Left ventricle myocardium inferior (tissue), 1 donor: ENCODE measurements at places on chromosomes 12 and 14. TPM values are rescaled to one million over a fixed set of nuclear protein-coding genes. Genes with fewer than 3 reads are reported as not detected.

GRCh38 chr12:66848967-66849366, 170.1 kb upstream of the GRIP1 start:
- DNase-seq: no peak
- no peaks in the 10 kb centered on the region for H3K36me3 ChIP-seq

DNA sequence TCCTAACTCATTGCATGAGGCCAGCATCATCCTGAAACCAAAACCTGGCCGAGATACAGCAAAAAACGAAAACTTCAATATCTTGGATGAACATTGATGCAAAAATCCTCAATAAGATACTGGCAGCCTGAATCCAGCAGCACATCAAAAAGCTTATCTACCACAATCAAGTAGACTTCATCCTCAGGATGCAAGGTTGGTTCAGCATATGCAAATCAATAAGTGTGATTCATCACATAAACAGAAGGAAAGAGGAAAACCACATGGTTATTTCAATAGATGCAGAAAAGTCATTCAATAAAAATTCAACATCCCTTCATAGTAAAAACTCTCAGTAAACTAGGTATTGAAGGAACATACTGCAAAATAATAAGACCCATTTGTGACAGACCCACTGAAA, 56.5 kb upstream of the PPFIA2 start:
- no peak overlapping the region for H3K27ac ChIP-seq
- no peaks in the 10 kb centered on the region for H3K4me1 ChIP-seq
- H3K4me3 ChIP-seq: no peak overlapping the region
- no peaks in the 10 kb centered on the region for H3K27me3 ChIP-seq

- no peak for DNase-seq
- H3K4me3 ChIP-seq: no peak overlapping the region
These were observed 4.3 kb downstream of the TMEM106C start for GRCh38 chr12:47967461-47968321.

- no peak for DNase-seq
- no peaks in the 10 kb centered on the region for H3K36me3 ChIP-seq
- no peaks in the 10 kb centered on the region for H3K27me3 ChIP-seq
- H3K4me1 ChIP-seq: no peaks in the 10 kb centered on the region
- no peak overlapping the region for H3K27ac ChIP-seq
- H3K4me3 ChIP-seq: no peak overlapping the region
These were observed 39.0 kb downstream of the SLCO1B1 start for GRCh38 chr12:21169878-21170472.

DNA sequence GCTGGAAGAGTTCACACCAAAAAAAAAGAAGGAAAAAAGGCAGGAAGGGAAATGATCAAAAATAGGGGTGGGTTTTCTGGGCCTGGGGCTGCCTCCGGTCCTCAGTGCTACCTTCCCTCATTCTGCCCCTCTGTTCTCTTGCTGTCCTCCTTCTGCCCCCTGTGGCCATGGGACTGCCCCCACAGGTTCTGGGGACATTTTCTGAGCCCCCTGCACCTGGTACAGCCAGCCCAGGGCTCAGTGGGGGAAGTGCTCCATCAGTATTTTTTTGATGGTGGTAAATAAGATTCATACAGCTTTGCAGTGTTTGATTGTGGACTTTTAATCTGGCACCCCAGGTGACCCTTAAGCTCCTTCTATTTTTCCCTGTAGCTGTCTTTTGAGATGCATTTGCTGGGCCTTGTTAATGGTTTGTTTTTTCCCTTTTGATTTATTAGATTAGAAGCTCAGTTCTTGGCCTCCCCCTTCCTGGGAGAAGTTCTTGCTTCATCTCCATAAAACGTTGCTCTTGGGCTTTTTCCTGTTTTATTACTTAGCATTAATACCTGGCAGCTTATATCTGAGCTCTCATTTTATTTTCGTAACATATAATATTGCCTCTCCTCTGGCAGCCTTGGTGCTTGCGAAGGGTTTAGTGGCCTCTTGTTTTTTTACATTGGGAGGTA, 43.1 kb downstream of the CHST11 start:
- H3K27me3 ChIP-seq: no peaks in the 10 kb centered on the region
- H3K4me1 ChIP-seq: peaks cover 22% of the 10 kb centered on the region
- H3K36me3 ChIP-seq: no peaks in the 10 kb centered on the region
- no peak overlapping the region for H3K4me3 ChIP-seq
- no peak overlapping the region for H3K27ac ChIP-seq
- DNase-seq: no peak

GRCh38 chr12:96131230-96131788, 62.9 kb upstream of the ELK3 start:
- no peaks in the 10 kb centered on the region for H3K36me3 ChIP-seq
- no peak for DNase-seq
- no peak overlapping the region for H3K4me3 ChIP-seq
- no peak overlapping the region for H3K27ac ChIP-seq
- peaks cover 21% of the 10 kb centered on the region for H3K4me1 ChIP-seq

- H3K27ac ChIP-seq: no peak overlapping the region
- DNase-seq: no peak
- no peaks in the 10 kb centered on the region for H3K36me3 ChIP-seq
- H3K27me3 ChIP-seq: no peaks in the 10 kb centered on the region
- H3K4me1 ChIP-seq: peaks cover 10% of the 10 kb centered on the region
- no peak overlapping the region for H3K4me3 ChIP-seq
These were observed 19.0 kb upstream of the FOXN3 start for GRCh38 chr14:89435892-89436656.

- no peak overlapping the region for H3K27ac ChIP-seq
- H3K4me1 ChIP-seq: no peaks in the 10 kb centered on the region
- DNase-seq: no peak
- H3K27me3 ChIP-seq: peaks cover 68% of the 10 kb centered on the region
These were observed 203.4 kb downstream of the KIF26A start for GRCh38 chr14:104341532-104342434.

GRCh38 chr14:99192028-99192621, 79.9 kb downstream of the BCL11B start:
- peak overlapping the region; percentile 61 for H3K4me3 ChIP-seq
- peaks cover 15% of the 10 kb centered on the region for H3K27me3 ChIP-seq
- peak; percentile 62 for DNase-seq
- H3K4me1 ChIP-seq: peaks cover 17% of the 10 kb centered on the region
- peak overlapping the region; percentile 38 for H3K27ac ChIP-seq
- no peaks in the 10 kb centered on the region for H3K36me3 ChIP-seq

DNA sequence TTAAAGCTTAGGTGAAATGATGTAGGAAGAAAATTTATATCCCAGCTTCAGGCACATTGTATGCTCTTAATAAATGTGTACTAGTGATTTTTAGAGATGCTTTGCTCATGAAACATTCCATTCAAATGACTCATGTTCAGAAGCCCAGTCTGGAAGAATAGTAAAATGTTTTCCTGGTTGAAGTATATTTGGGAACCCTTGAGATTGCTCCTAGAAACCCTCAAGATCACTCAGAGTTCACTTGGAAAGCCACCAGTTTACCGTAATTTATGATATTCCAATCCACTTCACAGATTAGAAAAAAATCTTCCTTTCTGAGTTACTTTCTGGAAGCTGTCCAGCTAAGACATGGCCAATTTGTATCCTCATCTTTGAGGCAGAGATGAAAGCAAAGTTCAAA, 186.4 kb downstream of the SYT10 start:
- H3K27me3 ChIP-seq: no peaks in the 10 kb centered on the region
- DNase-seq: no peak
- no peaks in the 10 kb centered on the region for H3K36me3 ChIP-seq
- H3K27ac ChIP-seq: no peak overlapping the region

GRCh38 chr12:79058342-79058741, 193.8 kb downstream of the SYT1 start:
- no peak for DNase-seq
- no peak overlapping the region for H3K27ac ChIP-seq
- H3K27me3 ChIP-seq: no peaks in the 10 kb centered on the region

- H3K4me3 ChIP-seq: no peak overlapping the region
- H3K36me3 ChIP-seq: peaks cover under 1% of the 10 kb centered on the region
- DNase-seq: no peak
- peak overlapping the region; percentile 52 for H3K27ac ChIP-seq
- no peaks in the 10 kb centered on the region for H3K27me3 ChIP-seq
These were observed 25.6 kb downstream of the FRMD6 start for GRCh38 chr14:51677266-51677665.

- no peaks in the 10 kb centered on the region for H3K27me3 ChIP-seq
- H3K36me3 ChIP-seq: no peaks in the 10 kb centered on the region
- DNase-seq: no peak
- H3K4me3 ChIP-seq: no peak overlapping the region
- H3K4me1 ChIP-seq: peaks cover 55% of the 10 kb centered on the region
These were observed 229.2 kb downstream of the SPTSSA start for GRCh38 chr14:34232790-34233189.

- no peak overlapping the region for H3K4me3 ChIP-seq
- peak overlapping the region; percentile 73 for H3K27ac ChIP-seq
- no peaks in the 10 kb centered on the region for H3K27me3 ChIP-seq
- peaks cover 98% of the 10 kb centered on the region for H3K4me1 ChIP-seq
- H3K36me3 ChIP-seq: peaks cover 18% of the 10 kb centered on the region
- no peak for DNase-seq
These were observed 51.9 kb downstream of the SUSD6 start for GRCh38 chr14:69663300-69663643.

- H3K27me3 ChIP-seq: no peaks in the 10 kb centered on the region
- no peak overlapping the region for H3K4me3 ChIP-seq
- peaks cover 3% of the 10 kb centered on the region for H3K36me3 ChIP-seq
- H3K4me1 ChIP-seq: peaks cover 26% of the 10 kb centered on the region
These were observed 131.2 kb downstream of the MSRB3 start for GRCh38 chr12:65409726-65410125.

- H3K27ac ChIP-seq: no peak overlapping the region
- no peak overlapping the region for H3K4me3 ChIP-seq
- H3K27me3 ChIP-seq: peaks cover 60% of the 10 kb centered on the region
- H3K36me3 ChIP-seq: no peaks in the 10 kb centered on the region
These were observed 48.4 kb downstream of the CACNA2D4 start for GRCh38 chr12:1870086-1870485.

DNA sequence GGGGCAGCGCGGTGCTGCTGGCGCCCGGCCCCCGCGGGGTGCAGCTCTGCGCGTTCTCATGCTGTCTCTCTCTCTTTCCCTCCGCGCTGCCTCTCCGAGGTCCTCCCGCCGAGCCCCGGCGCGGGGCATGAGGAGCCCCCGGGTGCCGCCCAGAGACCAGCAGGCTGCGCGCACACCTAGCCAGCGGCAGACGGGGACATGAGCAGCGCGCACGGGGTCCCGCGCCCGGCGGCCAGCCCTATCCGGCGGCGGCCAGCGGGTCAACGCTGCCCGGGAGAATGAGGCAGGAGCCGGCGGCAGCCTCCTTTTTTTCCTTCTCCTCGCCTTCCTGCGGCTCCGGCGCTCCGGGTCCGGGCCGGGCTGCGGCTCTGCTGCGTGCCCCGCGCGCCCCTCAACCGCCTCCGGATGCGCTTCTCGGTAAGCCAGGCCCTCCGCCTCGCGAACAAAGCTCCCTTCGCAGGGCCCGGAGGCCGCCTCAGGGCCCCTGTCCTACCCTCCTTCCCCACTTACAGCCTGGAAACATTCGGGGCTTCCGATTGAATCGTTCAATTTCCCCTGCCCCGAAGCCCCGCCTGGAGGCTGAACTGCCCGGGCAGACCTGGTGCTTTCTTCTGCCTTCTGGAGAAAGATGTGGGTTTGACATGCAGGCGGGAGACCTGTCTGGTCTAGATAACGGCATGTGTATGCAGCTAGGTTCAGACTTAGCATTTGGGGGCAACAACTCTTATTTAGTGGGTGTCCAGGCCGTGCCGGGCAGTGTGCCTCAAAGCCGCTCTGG, at the start of gene TUNAR:
TUNAR (plus strand) TSS at position 72 of the 778 bp plus-strand sequence.
- no peaks in the 10 kb centered on the region for H3K36me3 ChIP-seq
- H3K27me3 ChIP-seq: peaks cover 100% of the 10 kb centered on the region
- H3K27ac ChIP-seq: no peak within 1 kb of the TSS
- H3K4me1 ChIP-seq: peaks cover 14% of the 10 kb centered on the region
- H3K4me3 ChIP-seq: peak within 1 kb of the TSS; percentile 51

DNA sequence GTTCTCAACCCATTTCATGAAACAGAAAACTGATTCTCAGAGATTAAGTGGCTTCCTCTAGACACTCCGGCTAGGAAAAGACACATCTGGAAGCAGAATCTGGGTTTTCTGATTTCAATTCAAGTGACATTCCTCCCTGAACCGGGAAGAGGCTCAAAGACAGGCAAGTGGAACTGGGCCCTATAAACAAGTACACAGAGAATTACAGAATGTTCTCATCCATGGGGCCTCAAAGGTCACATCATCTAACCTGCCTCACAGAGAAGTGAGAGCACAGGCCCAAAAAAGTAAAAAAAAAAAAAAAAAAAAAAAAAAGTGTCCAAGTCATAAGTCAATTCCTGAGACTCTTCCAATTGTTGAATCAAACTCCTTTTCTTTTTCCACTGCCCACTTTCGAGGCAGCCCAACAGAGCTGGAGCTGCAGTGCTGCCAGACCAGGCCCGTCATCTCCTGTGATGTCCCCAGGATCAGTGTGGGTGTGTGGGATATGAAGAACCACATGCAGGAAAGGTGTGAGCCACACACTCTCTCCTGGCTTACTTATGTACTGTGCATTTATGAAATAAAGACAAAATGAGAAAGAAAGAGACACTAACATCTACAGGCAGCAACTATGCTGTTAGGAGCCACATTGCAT, 2.8 kb upstream of the KRT1 start:
- no peaks in the 10 kb centered on the region for H3K4me1 ChIP-seq
- no peak overlapping the region for H3K4me3 ChIP-seq
- peaks cover 88% of the 10 kb centered on the region for H3K27me3 ChIP-seq
- no peak overlapping the region for H3K27ac ChIP-seq
- no peaks in the 10 kb centered on the region for H3K36me3 ChIP-seq
- DNase-seq: no peak

DNA sequence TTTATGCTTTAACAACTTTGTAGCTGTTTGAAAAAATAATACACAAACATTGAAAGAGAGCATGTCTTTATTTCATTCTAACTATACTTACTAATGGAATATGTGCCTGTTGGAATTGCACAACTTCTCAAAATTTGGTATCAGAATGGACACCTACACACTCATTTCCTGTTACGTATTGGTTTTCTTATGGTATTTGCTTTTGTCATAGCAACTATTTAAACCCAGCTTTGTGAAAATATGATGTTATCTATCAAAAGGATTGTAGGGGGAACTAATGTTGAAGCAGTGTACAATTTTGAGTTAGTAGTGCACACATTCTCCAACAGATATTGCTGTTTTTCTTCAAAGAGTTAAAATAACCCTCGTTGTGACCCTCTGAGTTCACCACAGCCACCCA, 52.6 kb downstream of the RBMS2 start:
- H3K27ac ChIP-seq: no peak overlapping the region
- H3K36me3 ChIP-seq: peaks cover 67% of the 10 kb centered on the region
- DNase-seq: no peak
- H3K27me3 ChIP-seq: no peaks in the 10 kb centered on the region
- no peak overlapping the region for H3K4me3 ChIP-seq

- H3K4me1 ChIP-seq: peaks cover 16% of the 10 kb centered on the region
- H3K4me3 ChIP-seq: no peak overlapping the region
- H3K36me3 ChIP-seq: no peaks in the 10 kb centered on the region
- DNase-seq: no peak
These were observed 292.3 kb downstream of the FUT8 start for GRCh38 chr14:65704850-65705249.

The NKX2-1 gene
- not detected for total RNA-seq

The CMA1 gene
- 0.66 TPM for total RNA-seq

The SSPN gene
- total RNA-seq: 67.4 TPM

The TGM1 gene
- total RNA-seq: 0.96 TPM

The PZP gene
- total RNA-seq: 0.36 TPM

The RTL1 gene
- total RNA-seq: not detected

The C12orf54 gene
- not detected for total RNA-seq

The INHBC gene
- total RNA-seq: not detected

The ZNF705A gene
- total RNA-seq: not detected

The NELL2 gene
- 0.55 TPM for total RNA-seq

The CCDC184 gene
- 1.0 TPM for total RNA-seq

The CPNE6 gene
- total RNA-seq: not detected
